ENCODE measurements at places on chromosomes 7 and 10. TPM values are rescaled to one million over a fixed set of nuclear protein-coding genes. Genes with fewer than 3 reads are reported as not detected.

The HOXA4 gene
- total RNA-seq: 1.4 TPM

The PLPP4 gene
- total RNA-seq: 3.4 TPM

The ACTL6B gene
- total RNA-seq: not detected

The TRIM50 gene
- 9.8 TPM for total RNA-seq

The GALNT17 gene
- 4.3 TPM for total RNA-seq

The AMPH gene
- total RNA-seq: 1.6 TPM

The NUDT1 gene
- 6.5 TPM for total RNA-seq

The C7orf57 gene
- 0.43 TPM for total RNA-seq

The PVRIG gene
- total RNA-seq: not detected

GRCh38 chr10:71770789-71771188 is 2.5 kb downstream of the VSIR start:
- H3K27ac ChIP-seq: peak overlapping the region; percentile 96
- H3K27me3 ChIP-seq: no peaks in the 10 kb centered on the region
- H3K4me3 ChIP-seq: no peak overlapping the region
- H3K4me1 ChIP-seq: peaks cover 46% of the 10 kb centered on the region
- DNase-seq: no peak

GRCh38 chr10:121813211-121813815 is 114.5 kb downstream of the ATE1 start:
- no peaks in the 10 kb centered on the region for H3K36me3 ChIP-seq
- no peaks in the 10 kb centered on the region for H3K4me1 ChIP-seq
- no peak overlapping the region for H3K4me3 ChIP-seq
- H3K27me3 ChIP-seq: no peaks in the 10 kb centered on the region

DNA sequence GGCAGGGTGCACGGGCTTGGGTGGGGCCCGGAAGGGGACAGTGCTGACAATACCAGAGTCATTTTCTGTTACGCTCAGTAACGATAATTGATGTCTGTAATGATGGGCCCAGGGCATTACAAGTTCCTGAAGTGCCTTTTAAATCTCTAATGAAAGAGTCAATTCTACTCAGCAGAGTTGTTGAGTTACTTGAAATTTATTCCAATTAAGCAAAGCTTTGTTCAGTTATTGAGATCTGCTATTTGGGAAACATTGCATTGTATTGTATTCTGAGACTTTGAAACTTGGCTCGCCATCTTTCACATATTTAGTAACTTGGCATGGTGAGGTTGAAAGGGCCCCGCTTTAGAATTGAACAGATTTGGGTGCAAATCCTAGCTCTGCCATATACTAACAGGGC is 34.7 kb downstream of the MINDY4 start:
- DNase-seq: no peak
- H3K4me1 ChIP-seq: peaks cover 10% of the 10 kb centered on the region
- H3K4me3 ChIP-seq: no peak overlapping the region

DNA sequence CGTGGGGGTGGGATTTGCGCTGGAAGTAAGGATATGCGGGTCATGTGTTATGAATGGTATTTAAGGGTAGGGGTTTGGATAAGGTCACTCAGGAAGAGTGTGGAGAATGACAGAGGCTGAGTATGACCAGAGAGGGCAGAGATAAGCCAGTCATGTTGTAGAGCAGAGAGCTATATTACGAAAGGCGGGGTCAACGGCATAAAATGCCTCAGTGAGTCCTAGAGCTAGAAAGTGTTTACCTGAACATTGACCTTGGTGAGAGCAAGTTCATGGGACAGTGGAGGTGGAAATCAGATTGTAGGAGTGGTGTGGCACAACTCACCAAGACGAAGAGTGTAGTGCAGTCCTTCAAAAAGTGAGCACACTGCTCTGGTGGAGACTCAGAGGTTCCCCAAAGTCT is 13.8 kb downstream of the LMOD2 start:
- DNase-seq: no peak
- H3K4me1 ChIP-seq: peaks cover 13% of the 10 kb centered on the region
- no peak overlapping the region for H3K4me3 ChIP-seq
- H3K27ac ChIP-seq: no peak overlapping the region
- no peaks in the 10 kb centered on the region for H3K27me3 ChIP-seq
- H3K36me3 ChIP-seq: no peaks in the 10 kb centered on the region

GRCh38 chr10:88254091-88254490 is 329.0 kb downstream of the RNLS start:
- H3K27me3 ChIP-seq: no peaks in the 10 kb centered on the region
- DNase-seq: peak; percentile 33
- peaks cover 5% of the 10 kb centered on the region for H3K4me1 ChIP-seq
- H3K4me3 ChIP-seq: no peak overlapping the region
- no peak overlapping the region for H3K27ac ChIP-seq

DNA sequence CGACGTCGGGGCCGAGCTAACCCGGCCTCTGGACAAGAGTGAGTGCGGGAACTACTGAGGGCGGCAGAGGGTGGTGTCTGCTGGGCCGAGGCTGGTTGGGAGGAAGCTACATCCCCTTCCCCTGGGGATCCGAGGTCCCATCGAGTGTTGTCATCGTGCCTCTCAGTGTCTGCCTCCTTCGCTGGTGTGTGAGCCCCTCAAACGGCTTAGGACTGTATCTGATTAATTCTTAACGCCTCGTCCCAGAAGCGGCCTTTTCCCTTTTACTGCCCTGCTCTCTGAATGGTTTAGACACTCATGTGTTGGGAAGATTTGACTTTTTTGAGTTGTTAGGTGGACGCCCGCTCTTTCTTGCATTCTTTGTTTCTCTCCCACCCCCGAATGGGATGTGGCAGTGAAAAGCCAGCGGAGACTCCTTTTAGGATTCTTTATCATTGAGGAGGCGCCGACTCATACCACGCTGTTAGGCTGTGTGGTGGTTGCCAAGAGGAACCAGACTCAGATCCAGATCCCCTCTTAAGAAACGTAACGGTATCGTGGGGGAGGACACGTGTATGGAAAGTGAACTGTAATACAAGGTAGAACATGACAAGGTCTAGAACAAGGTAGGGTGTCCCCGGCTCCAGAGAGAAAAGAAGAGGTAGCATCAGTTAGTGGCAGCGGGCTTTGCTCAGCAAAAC is 631 bp downstream of the SUPV3L1 start:
- peak overlapping the region; percentile 91 for H3K27ac ChIP-seq
- peak; percentile 49 for DNase-seq
- no peaks in the 10 kb centered on the region for H3K27me3 ChIP-seq
- H3K36me3 ChIP-seq: no peaks in the 10 kb centered on the region
- peaks cover 9% of the 10 kb centered on the region for H3K4me1 ChIP-seq

DNA sequence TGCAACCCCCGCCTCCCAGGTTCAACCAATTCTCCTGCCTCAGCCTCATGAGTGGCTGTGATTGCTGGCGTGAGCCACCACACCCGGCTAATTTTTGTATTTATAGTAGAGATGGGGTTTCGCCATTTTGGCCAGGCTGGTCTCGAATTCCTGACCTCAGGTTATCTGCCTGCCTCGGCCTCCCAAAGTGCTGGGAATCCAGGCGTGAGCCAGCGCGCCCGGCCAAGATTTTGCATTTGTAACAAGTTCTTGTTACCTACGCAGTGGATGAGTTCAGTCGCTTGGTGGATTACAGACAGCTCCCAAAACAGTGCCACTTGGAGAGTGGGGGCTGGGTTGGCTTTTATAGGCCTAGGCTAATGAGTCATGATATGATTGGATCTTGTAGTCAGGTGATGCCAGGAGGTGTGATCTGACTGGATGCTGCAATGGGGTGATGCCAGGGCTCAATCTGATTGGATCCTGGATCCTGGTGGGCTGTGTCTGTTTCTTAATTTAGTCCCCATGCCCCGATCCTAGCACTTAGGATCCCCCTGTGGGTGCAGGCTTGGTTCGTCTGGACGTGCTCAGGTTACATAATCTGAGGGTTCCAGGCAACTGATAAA is 20.3 kb downstream of the SBDS start:
- H3K4me3 ChIP-seq: no peak overlapping the region
- H3K27ac ChIP-seq: no peak overlapping the region
- H3K36me3 ChIP-seq: no peaks in the 10 kb centered on the region
- H3K4me1 ChIP-seq: peaks cover 4% of the 10 kb centered on the region
- no peaks in the 10 kb centered on the region for H3K27me3 ChIP-seq
- DNase-seq: no peak

- H3K36me3 ChIP-seq: no peaks in the 10 kb centered on the region
- no peaks in the 10 kb centered on the region for H3K27me3 ChIP-seq
- no peaks in the 10 kb centered on the region for H3K4me1 ChIP-seq
- no peak for DNase-seq
- no peak overlapping the region for H3K4me3 ChIP-seq
These were observed 24.9 kb upstream of the OR9A4 start for GRCh38 chr7:141891336-141891735.

DNA sequence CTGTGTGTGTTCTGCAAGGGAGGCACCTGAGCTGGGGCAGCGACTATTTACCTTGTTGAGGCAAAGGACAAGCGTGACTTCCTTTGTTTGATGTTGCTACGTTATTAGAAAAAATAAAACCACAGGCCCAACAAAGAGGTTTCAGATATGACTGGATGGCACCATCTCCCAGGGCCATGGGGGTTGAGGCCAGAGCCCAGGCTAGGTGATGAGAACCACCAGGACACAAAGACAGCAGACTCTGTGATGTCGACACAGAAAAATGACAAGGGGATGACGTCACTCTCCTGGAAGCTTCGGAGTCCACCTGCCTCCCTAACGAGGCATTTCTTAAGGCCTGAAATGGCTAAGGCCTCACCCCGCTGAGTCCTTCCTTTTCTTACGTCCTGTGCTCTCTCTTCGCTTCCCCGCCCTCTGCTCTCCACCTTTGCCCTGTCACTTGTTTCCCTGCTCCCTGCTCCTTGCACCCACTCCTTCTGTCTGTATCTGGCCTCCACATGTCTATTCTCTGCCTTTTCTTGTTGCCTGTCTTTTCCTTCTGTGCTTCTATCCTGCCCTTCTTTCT is 83.0 kb upstream of the ADRB1 start:
- no peaks in the 10 kb centered on the region for H3K36me3 ChIP-seq
- peak; percentile 80 for DNase-seq
- peaks cover 44% of the 10 kb centered on the region for H3K4me1 ChIP-seq
- no peaks in the 10 kb centered on the region for H3K27me3 ChIP-seq
- peak overlapping the region; percentile 95 for H3K27ac ChIP-seq
- H3K4me3 ChIP-seq: no peak overlapping the region

- no peaks in the 10 kb centered on the region for H3K36me3 ChIP-seq
- H3K4me3 ChIP-seq: no peak overlapping the region
- H3K27me3 ChIP-seq: no peaks in the 10 kb centered on the region
These were observed 11.1 kb downstream of the MSRB2 start for GRCh38 chr10:23106331-23107072.

DNA sequence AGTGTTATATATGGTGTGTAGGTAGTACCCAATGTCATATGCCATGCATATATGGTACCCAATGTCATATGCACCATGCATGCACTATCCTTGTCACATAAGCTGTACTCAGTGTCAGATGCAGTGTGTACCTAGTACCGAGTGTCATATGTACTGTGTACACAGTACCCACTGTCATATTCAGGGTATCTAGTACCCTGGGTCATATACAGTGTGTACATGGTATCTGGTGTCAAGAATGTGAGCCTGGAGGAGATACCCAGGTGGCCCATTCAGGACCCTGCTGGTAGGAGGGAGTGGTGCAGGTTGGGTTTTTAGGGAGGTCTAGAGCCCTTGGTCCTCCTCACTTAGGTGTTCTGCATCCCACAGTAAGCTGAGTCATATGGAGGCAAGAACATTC is 1.8 kb downstream of the ZMYND11 start:
- H3K36me3 ChIP-seq: no peaks in the 10 kb centered on the region
- no peaks in the 10 kb centered on the region for H3K27me3 ChIP-seq
- DNase-seq: peak; percentile 23
- peaks cover 42% of the 10 kb centered on the region for H3K4me1 ChIP-seq

DNA sequence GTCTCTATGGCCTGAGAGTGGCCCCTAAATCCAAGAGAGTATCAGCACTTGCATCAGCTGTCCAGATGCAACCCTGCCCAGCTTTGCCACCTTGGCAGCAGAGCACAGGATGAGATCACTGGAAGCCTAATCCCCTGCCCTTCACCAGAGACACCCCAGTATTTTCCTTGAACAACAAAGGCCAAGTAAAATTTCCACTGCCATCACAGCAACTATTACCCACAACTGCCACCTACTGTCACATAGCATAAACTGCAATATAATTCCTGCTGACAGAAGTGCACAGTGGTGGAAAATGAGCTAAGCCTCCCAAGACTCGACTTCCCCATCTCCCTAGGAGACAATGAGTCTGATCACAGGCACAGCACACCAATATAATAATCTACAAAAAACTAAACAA is 462.8 kb upstream of the ZWINT start:
- DNase-seq: no peak
- H3K36me3 ChIP-seq: no peaks in the 10 kb centered on the region
- no peak overlapping the region for H3K27ac ChIP-seq
- no peak overlapping the region for H3K4me3 ChIP-seq
- H3K4me1 ChIP-seq: no peaks in the 10 kb centered on the region
- H3K27me3 ChIP-seq: no peaks in the 10 kb centered on the region

- no peak overlapping the region for H3K27ac ChIP-seq
- no peaks in the 10 kb centered on the region for H3K4me1 ChIP-seq
- DNase-seq: no peak
- H3K4me3 ChIP-seq: no peak overlapping the region
- no peaks in the 10 kb centered on the region for H3K27me3 ChIP-seq
These were observed 105.4 kb upstream of the ADO start for GRCh38 chr10:62699148-62699547.

GRCh38 chr10:114404171-114405010 is at the start of gene AFAP1L2:
Gene AFAP1L2, minus strand, starts transcription at chr10:114404502. Its CDS starts 47 bp downstream, at chr10:114404455.
- H3K4me3 ChIP-seq: peak within 1 kb of the TSS; percentile 58
- H3K27me3 ChIP-seq: peaks cover 47% of the 10 kb centered on the region
- peaks cover 32% of the 10 kb centered on the region for H3K4me1 ChIP-seq
- peak; percentile 69 for DNase-seq
- H3K36me3 ChIP-seq: no peaks in the 10 kb centered on the region
- H3K27ac ChIP-seq: no peak within 1 kb of the TSS

DNA sequence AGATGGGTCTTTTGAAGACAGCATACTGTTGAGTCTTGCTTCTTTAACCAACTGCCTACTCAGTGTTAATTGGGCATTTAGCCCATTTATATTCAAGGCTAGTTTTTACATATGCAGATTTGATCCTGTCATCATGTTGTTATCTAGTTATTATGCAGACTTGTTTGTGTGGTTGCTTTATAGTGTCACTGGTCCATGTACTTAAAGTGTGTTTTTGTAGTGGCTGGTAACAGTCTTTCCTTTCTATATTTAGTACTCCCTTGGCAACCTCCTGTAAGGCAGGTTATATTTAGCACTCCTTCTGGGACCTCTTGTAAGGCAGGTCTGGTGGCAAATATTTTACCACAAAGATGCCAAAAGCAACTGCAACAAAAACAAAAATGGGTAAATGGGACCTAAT is 66.7 kb downstream of the TES start:
- DNase-seq: no peak
- H3K27me3 ChIP-seq: no peaks in the 10 kb centered on the region
